ENCODE measurements at places on chromosomes 4 and X.

- no peak for DNase-seq
Measured at GRCh38 chr4:114998316-114998715, 115.1 kb downstream of the NDST4 start.

- DNase-seq = no peak
Measured at GRCh38 chr4:184282895-184283654, 65.4 kb upstream of the ENPP6 start.

- no peak for DNase-seq
Measured at GRCh38 chr4:27787195-27787594, 926.6 kb downstream of the STIM2 start.

GRCh38 chr4:13498469-13498868 is 14.3 kb upstream of the RAB28 start:
- no peak for DNase-seq

GRCh38 chr4:182835006-182835740 is 82.0 kb downstream of the DCTD start:
- no peak for DNase-seq

GRCh38 chrX:112190646-112191045 is 108.1 kb upstream of the TRPC5 start:
- DNase-seq = no peak

DNA sequence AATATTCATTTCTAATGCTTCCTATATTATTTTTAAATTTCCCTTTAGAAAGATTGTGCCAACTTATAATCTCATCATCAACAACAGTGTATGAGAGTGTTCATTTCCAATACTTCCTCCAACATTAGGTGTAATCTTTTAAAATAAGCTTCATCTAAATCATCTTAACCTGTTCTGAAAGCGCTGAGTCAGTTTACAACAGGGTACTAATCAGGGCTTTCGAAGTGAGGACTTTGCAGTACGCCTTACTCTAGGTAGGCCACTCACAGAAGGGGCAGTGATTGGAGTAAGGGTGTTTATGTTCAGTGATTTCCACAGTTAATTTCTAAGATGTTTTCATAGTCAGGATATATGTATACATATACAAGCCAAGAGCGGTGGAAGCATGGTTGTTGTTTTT is 87.9 kb downstream of the FRAS1 start:
- DNase-seq = no peak

GRCh38 chr4:88813013-88813412 is 115.4 kb upstream of the NAP1L5 start:
- DNase-seq = no peak

DNA sequence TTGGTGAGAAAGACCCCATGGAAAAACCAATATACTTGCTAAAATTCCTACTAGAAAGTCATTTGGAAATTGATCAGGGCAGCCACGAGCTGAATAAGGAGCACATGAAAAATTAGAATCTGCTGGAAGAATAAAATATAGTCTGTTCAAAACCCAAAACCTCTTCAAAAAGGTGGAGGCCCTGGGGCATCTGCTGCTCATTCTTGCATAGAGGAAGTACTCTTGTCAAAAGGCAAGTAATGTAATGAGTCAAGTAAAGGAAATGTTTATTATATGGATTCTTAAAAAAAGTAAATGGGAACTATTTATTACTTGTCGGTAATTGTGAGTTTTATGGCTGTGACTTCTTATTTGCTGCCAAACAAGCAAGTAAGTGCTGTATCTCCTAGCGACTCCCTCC is 109.5 kb downstream of the GK start:
- DNase-seq = no peak

DNA sequence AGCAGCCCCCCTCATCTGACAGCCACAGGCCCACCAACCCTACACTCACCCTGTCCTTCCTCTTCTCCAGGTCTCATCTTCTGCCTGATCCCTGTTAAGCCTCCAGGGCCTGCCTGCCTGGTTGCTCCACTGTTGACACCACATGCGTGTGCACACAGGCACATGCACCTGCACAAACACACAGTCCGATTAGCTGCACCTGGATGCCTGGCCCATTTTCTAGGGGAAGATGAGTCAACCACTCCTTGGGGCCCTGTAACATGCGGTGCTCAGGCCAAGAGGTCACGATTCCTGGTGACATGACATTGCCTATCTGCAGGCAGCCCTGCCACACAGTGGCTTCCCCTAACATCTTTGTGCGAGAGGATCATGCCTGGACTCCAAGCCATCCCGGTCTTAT is 498.4 kb downstream of the BCOR start:
- DNase-seq = no peak

DNA sequence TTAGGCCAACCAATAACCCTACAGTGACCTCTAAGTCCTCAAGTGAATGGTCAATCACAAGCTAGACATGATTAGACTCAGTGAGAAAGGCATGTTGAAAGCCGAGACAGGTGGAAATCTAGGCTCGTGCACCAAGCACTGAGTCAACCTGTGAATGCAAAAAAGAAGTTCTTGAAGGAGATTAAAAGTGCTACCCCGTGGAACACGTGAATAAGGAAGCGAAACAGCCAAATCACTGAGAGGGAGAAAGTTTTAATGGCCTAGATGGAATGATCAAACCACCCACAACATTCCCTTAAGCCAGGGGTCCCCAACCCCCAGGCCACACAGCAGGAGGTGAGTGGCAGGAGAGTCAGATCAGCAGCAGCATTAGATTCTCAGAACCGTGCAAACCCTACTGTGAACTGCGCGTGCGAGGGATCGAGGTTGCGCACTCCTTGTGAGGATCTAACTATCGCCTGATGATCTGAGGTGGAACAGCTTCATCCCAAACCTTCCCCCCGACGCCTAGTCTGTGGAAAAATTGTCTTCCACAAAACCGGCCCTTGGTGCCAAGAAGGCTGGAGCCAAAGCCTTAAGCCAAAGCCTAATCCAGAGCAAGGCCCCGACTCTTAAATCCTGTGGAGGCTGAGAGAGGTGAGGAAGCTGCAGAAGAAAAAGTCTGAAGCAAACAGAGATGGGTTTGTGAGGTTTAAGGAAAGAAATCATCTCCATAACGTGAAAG is 19.5 kb upstream of the PDE6B start:
- DNase-seq = no peak

- DNase-seq = no peak
Measured at GRCh38 chr4:165872461-165873297, at the start of gene TLL1. Gene TLL1 (plus strand): TSS chr4:165873237. CDS start chr4:165873905, 668 bp downstream.

DNA sequence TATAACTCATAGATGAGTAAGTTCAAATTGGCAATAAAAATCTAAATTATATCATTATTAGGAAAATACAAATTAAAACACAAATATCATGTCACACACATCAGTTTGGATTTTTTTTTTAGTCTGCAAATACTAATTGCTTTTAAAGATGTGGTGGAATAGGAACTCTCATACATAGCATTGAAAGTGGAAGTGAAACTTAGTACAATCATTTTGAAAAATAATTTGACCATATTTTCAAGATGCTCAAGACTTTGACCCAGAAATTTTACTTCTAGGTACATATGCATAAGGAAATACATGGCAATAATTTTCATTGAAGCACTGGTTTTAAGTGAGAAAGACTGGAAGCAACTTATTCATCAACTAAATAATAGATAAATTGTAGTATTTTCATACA is 147.5 kb upstream of the SMIM31 start:
- no peak for DNase-seq

DNA sequence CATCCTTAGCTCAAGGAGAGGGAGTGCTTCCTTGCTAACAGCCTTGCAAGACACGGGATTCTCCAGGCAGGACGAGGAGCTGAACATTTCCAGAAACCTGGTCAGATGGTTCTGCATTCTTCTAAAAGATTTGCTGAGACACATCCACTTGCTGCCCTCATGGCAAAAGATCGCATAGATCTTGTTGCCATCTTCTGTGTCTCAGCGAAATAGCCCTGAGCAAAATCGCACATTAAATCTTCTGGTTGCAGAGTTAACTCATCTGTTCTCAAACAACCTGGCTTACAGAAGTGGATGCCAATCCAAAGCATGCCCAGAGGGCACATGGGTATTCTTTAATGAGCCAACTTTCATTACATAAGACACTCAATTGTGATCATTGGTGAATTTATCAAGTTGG is 167.5 kb downstream of the PRKX start:
- DNase-seq = no peak

DNA sequence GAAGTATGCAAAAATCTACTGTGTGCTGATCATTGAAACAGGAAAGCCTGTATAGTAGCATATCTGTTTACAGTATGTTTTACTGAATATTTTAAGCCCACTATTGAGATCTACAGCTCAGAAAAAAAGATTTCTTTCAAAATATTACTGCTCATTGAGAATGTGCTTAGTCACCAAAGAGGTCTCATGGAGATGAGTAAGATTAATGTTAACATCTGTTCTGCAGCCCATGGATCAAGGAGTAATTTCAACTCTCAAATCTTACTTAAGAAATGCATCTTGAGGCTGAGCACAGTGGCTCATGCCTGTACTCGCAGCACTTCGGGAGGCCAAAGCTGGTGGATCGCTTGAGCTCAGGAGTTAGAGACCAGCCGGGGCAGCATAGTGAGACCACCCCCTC is 3.3 kb downstream of the RNF4 start:
- DNase-seq = no peak
